ENCODE measurements at places on chromosomes 6 and 20.

GRCh38 chr6:94769197-94769596, 808.1 kb upstream of the MANEA start:
- no peak for DNase-seq

DNA sequence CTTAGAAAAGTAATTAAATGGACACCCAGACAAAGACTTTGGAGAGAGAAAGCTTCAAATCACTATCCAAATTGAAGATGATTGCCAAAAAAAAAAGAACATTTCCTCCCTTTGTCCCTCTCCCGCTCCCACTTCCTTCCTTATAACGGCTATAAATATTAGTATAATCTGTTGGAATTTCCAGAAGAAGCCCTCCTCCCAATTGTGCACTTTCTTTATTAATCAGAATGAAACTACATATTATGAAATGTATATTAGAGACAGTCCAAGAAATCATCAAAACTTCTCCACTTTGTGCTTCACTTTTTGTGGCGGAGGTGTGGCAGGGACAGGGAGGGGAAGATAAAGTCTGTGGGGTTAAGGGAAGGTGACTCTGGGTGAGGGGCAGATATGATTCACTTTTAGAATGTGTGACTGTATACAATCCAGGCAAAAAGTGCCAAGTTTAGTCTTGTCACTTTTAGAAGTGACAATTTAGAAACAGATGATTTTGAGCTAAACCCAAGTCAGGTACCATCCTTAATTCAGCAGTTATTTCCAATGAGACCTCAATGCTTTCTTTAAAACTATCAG, 195.0 kb upstream of the MARCKS start:
- DNase-seq, result no peak

DNA sequence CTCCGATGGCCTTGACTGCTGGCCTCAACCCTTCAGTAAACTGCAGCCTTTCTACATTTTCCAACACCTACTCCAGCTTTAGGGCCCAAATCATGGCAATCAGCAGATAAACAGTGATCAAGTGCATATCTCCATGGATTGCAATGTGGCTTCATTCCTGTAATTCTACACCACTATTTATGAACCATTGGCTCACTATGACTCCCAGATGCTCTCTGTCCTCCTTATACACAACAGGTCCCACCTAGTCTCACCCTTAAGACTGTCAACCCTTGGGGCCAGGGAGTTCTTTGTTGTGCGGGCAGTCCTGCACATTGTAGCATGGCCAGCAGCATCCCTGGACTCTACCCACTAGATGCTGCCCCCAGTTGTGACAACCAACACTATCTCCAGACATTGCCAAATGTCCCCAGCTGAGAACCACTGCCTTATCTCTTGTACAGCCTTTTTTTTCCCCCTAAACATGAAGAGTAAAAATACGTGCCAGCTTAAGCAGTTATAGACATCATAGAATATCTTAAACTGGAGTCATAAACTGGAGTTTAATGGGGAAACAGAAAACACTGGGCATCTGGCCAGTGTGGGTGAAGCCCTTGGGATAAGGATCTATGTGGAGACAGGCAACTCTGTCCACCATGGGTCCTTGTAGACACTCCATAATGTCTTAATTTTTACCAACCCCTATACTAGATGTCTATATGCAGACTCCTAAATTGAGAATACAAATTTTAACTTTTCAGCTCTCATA, 21.1 kb downstream of the MRPL14 start:
- DNase-seq, result no peak

DNA sequence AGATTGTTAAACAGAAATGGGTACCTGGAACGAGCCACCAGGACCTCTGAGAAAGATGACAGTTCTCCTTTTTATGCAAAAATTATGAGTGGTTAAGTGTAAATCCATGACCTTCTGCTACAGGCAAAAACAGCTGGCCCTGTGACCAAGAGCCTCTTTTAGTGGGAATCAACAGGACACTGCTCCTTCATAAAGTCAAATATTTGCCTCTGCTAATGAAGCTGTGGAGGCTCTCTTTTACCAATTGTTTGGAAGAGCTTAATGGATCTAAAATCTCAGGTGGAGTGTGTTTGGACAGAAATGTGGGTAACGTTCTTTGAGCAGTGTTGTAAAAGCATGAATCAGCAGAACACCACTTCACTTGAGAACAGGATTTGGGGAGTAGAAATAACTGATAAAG, 117.5 kb upstream of the PCSK2 start:
- no peak for DNase-seq

- no peak for DNase-seq
Measured at GRCh38 chr6:28137505-28137981, 4.1 kb upstream of the ZKSCAN8 start.

GRCh38 chr6:162849269-162849668, 121.5 kb downstream of the PACRG start:
- no peak for DNase-seq

- DNase-seq, result no peak
Measured at GRCh38 chr6:17933716-17934115, 53.7 kb downstream of the KIF13A start.

GRCh38 chr6:135939208-135939591, 87.7 kb downstream of the PDE7B start:
- peak; percentile 60 for DNase-seq

DNA sequence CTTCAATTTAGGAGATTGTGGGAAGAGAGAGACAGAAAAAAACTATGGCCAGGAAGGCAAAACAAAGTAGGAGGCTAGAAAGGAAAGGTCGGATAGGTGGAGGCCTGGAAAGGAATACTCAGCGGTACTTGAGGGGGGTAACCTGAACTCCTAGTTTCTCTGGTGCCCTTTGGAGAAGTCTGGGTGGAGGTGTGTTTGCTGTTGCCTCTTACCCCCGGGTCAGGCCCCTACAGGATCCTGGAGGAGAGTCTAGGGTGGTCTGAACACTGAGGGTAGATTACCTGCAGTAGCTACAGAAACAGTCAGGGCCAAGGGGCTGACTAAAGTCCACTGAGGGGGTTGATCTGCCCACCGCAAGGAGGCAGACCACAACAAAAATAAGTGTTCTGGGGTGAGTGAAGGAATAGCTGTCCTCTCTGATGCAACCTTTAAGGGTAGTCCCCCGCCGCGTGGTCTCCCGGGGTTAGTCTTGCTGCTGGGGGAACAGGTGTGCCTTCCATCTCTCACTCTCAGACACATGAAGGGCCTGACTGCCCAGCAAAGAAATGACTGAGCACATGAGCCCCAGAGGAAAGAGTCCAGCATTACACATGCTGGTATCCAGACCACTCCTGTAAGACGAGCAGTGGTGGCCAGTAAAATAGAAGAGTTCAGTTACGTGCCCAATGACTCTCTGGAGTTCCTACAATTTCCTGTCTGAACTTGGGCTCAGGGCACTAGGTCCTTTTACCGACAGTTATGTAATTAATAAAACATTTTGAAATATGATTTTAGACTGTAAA, 59.5 kb downstream of the MTHFD1L start:
- DNase-seq, result no peak

DNA sequence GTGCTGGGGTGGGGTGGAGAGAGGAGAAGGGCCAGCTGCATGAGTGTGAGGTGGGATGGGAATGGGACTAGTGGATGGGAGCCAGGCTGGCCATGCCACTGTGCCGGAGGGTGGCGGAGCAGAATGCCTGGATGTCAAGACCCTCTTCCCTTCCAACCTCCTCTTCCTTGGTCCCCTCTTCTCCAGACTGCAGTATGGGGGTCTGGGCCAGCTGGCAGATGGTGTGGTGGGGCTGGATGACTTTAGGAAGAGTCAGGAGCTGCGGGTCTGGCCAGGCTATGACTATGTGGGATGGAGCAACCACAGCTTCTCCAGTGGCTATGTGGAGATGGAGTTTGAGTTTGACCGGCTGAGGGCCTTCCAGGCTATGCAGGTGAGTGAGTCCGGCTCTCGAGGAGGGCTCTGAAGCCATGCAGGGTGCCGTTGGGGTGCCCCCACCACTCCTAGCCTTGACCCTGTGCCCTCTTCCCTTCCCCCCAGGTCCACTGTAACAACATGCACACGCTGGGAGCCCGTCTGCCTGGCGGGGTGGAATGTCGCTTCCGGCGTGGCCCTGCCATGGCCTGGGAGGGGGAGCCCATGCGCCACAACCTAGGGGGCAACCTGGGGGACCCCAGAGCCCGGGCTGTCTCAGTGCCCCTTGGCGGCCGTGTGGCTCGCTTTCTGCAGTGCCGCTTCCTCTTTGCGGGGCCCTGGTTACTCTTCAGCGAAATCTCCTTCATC, 7.7 kb downstream of the DDR1 start:
- DNase-seq, result no peak

DNA sequence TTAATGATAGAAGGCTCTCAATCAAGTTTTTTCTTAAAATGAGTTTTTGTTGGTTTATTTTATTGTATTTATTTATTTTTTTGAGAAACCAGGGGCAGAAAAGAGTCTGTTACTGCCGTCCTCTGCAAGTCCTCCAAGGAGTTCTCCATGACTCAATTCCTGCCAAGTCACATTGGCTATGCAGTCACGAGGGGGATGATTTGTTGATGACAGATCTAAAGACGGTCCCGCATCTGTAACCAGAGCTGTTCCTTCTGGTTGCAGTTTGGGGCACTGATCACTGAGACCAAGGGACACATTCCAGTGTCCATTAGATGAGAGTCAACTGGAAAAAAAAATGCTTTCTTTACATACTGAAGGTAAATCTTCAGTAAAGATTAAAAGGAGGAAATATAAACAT, 13.9 kb upstream of the TSHZ2 start:
- DNase-seq, result no peak

DNA sequence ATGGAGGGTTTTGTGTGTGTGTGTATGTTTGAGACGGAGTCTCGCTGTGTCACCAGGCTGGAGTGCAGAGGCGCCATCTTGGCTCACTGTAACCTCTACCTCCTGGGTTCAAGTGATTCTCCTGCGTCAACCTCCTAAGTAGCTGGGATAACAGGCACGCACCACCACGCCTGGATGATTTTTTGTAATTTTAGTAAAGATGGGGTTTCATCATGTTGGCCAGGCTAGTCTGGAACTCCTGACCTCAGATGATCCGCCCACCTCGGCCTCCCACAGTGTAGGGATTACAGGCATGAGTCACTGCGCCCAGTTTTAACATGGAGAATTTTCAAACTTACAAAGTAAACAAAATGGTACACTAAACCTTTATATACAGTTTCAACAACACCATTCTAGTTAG, 22.8 kb downstream of the AMD1 start:
- DNase-seq, result no peak

GRCh38 chr6:13484138-13484708, 3.2 kb downstream of the GFOD1 start:
- DNase-seq, result no peak

GRCh38 chr6:41538556-41539182, 7.5 kb upstream of the FOXP4 start:
- no peak for DNase-seq

- DNase-seq, result no peak
Measured at GRCh38 chr6:191487-192312, 100.6 kb upstream of the DUSP22 start.

DNA sequence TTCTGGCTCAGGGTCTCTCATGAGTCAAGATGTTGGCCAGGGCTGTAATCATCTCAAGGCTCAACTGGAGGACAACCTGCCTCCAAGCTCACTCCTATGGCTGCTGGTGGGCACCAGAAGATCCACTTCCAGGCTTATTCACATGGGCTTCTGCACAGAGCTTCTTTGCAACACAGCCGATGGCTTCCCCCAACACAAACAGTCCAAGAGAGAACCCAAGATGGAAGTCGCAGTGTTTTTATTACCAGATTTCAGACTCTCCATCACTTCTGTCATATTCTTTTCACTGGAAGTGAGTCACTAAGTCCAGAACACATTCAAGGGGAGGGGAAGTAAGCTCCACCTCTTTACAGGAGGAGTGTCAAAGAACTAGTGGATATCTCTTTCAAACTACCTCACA, 75.5 kb downstream of the CD164 start:
- DNase-seq, result no peak

DNA sequence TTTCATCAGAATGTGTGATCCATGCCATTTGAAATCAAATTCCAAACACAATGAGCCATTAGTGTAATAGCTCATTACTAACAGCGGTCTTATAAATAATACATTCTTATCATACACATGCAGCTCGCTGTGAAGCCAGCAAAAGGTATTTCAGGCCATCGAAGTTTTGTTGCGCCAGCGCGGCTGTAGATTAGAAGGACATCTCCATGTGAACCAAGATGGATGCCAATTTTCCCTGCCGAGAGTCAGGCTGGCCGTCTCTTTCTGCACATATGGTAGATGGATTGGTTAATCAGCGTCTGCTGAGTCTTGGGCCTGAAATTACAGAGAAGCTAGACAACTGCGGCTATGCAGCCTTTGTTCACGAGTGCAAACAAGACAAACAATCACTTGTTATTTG, 44.1 kb downstream of the CFAP61 start:
- no peak for DNase-seq

DNA sequence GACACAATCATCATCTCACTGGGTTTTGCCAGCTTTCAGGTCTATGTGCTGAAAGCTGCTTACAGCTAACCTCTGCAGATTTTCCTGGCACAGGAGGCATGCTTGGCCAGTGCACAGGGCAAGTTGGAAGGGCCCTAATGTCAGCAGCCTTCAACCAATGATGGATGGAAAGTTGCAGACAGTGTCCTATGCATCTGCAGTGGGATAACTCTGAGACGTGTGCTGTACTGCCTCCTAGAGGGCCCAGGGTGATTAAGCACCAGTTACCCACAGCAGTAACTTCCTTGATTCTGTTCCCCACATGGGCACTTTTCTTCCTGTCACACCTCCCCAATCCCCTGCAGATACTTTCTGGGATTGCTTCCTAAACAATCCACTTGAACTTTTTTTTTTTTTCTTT, 38.6 kb downstream of the OVOL2 start:
- no peak for DNase-seq

GRCh38 chr6:33430991-33431879, 11.4 kb downstream of the SYNGAP1 start:
- DNase-seq, result no peak

DNA sequence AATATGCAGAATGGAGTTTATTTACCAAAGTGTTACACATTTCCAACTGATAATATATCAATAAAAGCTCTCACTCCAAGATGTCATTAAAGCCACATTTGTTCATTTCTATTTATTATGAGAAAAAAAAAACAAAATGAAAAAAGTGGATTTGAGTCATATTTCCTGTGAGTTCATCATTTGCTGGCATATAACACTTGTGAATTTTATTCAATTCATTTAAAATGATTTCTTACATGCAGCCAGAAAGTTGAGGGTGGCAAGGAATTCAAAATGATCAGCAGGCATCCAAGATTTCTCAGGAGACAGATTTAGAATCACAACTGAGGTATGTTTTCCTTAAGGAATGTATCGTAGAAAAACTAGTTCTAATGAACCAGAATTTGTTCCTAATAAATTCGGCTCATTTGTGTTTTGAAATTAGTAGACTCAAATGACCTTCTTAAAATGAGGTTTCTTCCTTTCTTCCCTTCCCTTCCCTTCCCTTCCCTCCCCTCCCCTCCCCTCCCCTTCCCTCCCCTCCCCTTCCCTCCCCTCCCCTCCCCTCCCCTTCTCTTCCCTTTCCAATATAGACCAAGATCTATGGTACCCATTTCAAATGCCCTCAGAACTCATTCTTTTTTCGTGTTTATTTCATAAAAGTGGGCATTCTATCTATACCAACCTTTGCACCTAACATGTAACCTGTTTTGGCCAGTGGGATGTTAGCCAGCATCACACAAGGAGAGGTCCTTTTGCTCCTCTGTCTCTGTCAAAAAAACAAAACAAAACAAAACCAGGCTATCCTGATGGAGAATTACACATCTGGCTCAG, 357.9 kb upstream of the TSHZ2 start:
- no peak for DNase-seq

Measured in fibroblast of skin of left biceps (primary cell).